ENCODE measurements at places on chromosomes 12 and 14.

DNA sequence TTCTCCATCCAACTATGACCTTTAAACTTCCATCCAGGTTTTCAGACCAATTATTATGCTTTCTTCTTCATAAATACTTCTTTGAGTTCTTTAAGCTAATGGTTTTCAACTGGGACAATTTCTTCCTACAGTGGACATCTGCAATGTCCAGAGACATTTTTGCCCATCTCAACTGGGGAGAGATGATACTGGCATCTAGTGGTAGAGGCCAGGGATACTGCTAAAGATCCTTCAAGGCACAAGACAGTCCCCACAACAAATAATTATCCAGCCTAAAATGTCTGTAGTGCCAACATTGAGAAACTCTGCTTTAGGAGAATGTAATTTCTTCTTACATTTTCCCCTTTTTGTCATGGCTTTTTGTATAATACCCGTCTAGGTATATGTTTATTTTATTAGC lies 10.6 kb downstream of the TRHDE start:
- no peak for DNase-seq

DNA sequence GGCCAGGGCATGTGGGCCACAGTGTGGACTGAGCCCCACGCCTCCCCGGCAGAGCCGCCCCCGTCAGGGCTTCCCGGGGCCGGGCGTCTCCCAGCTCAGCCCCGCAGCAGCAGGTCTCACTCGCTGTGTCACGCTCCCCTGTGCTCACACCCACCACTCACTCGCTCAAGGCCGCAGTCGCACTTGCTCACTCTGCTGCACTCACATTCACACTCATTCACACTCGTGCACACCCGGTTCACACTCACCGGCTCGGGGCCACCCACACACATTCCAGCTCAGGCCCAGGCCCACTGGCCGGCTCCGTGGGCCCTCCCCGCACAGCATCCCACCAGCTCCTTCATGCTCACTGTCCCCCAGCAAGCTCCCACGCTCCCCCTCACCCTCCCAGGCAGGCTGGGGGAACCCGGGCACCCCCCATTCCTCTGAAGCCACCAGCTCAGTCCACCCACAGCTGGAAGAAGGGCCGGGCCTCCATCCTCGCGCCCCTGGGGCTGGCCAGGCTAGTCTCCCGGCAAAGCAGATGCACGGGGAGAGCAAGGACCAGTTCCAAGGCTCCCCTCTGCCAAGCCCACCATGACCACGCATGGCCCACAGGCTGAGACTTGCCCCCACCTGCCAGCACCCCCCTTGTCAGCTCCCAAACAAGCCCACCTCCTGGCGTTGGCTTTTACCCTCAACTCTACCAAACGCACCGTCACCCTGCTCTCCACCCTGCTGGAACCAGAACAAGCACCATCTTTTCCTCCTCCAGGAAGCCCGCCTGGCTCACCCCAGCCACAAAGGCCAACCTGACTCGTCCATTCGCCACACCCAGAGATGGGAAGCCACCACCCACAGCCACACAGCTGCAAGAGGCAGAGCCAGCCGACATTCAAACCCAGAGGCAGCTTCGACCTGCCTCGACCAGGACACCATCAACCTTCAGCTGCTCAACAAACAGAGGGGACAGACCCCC lies 28.0 kb downstream of the NCOR2 start:
- DNase-seq, result no peak

GRCh38 chr14:79598339-79598738 lies 613.0 kb downstream of the DIO2 start:
- DNase-seq, result no peak

DNA sequence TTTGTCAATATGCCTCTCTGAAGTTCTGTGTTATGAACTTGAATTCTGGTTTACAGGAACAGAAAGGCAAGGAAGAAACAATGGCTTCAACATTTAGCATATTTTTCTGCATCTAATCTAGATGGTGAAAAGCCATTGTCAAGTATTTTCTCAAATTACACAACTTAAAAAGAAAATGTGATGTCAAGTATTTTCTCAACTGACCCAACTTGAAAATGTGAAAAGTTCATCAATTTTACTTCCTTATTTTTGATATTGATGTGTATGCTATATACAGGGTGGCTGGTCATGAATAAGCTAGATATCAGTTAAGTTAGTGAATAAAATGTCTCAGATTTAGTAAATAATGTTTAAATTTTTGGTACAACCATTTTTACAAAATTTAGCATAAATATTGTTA lies 196.7 kb downstream of the ALX1 start:
- no peak for DNase-seq

- no peak for DNase-seq
These were observed 249.2 kb downstream of the AEBP2 start for GRCh38 chr12:19688532-19688931.

GRCh38 chr12:40672741-40673271 lies 19.4 kb upstream of the CNTN1 start:
- DNase-seq, result no peak

GRCh38 chr14:67056684-67057083 lies 132.6 kb upstream of the GARIN2 start:
- no peak for DNase-seq

DNA sequence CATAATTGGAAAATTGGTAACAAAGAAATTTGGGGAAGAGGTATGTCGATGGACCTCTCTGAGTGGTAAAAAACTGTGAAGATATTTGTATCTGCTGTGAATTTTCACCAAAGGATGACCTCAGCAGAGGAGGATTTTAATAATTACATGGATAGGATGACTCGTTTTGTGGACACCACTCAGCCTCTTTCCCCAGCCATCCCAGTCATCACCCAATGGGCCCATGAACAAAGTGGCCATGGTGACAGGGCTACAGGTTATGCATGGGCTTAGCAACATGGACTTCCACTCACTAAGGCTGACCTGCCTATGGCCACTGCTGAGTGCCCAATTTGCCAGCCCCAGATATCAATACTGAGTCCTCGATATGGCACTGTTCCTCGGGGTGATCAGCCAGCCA lies 577.5 kb upstream of the FBXO33 start:
- DNase-seq, result no peak

DNA sequence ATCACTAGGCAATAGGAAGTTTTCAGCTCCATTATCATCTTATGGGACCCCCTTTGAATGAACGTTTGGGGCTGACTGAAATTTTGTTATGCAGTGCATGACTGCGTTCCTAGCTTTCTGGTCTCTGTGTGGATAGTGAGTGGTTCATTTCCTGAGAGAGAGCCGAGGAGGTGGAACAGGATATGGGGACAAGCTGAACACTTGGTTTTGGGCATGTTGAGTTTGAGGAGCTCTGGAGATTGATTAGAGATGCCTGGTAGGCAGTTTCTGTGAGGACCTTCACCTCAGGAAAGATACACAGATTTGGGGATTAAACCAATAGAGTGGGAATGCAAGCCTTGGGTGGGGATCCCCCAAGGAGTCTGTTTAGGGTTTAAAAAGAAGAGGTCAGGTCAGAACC lies 27.7 kb downstream of the TEAD4 start:
- no peak for DNase-seq

GRCh38 chr12:110906516-110906915 lies 13.9 kb downstream of the MYL2 start:
- no peak for DNase-seq

DNA sequence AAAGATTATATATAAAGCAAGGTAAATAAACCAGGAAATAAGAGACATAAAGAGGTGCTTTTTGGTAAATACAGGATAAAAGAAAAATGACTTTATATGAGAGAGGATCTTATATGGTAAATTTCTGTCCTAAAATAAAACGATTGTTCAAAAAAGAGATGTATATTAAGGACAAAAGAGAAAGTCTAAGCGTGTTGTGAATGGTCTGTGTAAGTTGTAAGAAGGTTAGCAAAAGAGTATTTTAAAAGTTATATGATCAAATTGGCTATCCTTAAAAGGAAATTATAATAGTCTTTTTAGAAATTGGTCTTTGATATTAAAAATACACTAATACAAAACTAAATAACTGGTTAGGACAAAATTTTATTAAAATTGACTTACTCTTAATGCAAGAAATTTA lies 14.1 kb upstream of the ACSM4 start:
- DNase-seq, result no peak

DNA sequence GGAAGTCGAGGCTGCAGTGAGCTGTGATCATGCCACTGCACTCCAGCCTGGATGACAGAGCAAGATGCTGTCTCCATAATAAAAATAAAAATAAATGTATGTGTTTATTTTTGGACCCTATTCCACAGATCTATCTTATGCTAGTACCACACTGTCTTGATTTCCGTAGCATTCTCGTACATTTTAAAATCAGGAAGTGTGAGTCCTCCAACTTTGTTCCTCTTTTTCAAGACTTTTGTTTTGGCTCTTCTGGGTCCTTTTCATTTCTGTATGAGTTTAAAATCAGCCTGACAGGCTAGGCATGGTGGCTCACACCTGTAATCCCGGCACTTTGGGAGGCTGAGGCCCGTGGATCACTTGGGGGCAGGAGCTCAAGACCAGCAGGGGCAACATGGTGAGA lies 25.8 kb downstream of the DAO start:
- DNase-seq, result no peak

GRCh38 chr14:63287666-63288483 lies 30.9 kb downstream of the GPHB5 start:
- no peak for DNase-seq

DNA sequence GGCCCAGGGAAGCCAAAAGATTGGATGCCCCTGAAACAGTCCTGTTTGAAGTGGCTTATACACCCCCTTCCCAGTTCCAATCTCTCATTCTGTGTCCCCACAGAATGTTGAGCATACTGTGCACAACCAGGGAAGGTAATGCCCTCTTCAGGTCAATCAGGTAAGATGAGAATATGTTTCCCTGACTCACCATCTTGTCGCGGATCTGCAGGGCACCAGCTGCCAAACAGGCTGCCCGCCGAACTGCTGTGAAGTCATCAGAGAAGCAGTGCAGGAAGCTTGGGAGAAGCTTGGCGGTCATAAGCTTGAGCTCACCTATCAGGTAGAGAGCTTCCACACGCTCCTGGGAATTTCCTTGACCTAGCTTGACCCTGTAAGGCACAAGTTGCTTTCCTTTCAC lies 9.6 kb downstream of the RIOX1 start:
- DNase-seq, result no peak

DNA sequence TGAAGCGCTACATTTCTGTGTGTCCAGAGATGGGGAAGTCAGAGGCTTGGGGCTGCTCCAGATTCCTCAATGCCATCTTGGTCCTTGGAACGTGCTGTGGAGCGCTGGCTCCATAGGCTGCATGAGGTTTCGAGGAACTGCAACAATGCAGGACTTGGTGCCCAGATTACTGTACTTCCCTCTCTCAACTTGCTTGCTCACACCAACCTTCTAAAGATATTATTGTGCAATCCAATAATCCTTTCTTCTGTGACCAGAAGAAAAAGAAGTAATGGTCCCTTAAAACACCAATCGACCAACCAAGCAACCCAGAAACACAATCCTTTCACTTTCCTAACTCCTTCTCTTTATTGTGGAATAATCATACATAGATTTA lies 3.7 kb downstream of the PRICKLE1 start:
- no peak for DNase-seq

GRCh38 chr12:13941258-13942249 lies 39.8 kb downstream of the GRIN2B start:
- no peak for DNase-seq

- no peak for DNase-seq
These were observed 96.1 kb downstream of the KSR2 start for GRCh38 chr12:117872546-117873169.

DNA sequence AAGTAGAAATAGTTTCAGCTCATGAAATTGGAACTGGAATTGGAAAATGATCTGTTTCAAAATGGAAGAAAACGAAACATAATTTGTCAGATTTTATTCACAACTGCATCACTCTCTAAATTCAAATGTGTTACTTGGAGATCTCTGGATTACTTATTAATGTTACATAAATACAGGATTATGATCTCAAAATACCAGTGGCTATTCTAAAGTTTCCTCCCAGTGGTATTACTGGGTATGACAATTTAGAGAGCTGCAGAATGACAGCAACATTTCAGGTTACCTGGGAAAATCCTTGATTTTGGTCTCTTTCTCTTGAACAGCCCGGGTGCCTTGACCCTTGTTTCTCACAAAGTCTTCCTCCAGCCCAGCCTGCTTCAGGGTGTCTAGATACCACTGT lies 14.2 kb downstream of the FAM161B start:
- no peak for DNase-seq

DNA sequence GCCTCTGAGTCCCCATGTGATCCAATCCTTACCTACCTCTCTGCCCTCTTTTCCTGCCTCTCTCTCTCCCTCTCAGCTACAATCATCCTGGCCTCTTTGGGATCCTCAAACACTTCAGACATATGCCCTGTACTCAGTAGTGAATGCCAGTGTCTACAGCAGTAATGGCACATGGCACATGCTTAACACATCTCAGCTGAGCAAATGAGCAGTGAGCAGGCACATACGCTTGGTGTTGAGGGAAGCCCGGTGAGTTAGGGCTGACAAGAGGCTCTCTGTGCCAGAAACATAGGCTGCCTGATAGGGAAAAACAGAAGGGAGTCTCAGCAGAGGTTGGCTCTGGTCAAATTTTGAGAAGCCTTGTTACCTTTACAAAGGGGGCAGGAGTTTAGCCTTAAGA lies 409.1 kb downstream of the TMEM132D start:
- no peak for DNase-seq

DNA sequence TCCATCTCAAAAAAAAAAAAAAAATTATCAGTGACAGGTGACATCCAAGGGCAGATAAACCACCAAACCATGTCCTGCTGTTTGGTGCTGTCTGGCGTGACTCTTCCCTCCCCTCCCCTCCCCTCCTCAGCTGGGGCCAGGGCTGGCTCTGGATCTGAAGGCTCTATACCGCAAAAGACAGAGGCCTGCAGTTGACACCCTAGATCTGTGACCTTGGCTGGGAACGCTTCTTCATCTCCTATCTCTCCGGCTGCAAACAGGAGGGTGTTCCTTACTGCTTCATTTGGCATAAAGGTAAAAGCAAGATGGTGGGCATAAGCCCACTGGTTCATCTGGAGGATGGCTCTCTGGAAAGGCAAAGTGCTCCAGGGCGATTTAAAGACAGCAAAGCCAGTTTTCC lies 126.8 kb upstream of the PRMT8 start:
- DNase-seq, result no peak

- no peak for DNase-seq
These were observed 4.0 kb downstream of the TBX3 start for GRCh38 chr12:114679942-114680341.

DNA sequence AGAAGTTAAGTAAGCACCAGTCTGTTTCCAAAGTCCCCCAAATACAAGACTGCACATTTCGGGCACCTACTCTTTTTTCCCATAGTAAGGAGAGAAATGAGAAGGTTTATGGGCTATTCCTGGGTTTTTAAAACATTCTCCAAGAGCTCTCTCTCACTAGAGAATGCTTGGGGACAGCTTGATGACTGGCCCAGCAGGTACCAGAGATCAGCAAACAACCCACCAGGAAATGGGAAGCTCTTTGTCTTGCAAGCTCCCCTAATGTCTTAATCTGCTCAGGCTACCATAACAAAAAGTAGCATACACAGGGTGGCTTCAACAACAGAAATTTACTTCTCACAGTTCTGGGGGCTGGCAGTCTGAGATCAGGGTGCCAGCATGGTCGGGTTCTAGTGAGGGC lies 41.8 kb upstream of the CRY1 start:
- no peak for DNase-seq

GRCh38 chr12:49891476-49891875 lies 12.2 kb downstream of the FAIM2 start:
- no peak for DNase-seq

Measured in cortex of kidney (tissue), 1 donor.